Stimulated activated CD8-positive, alpha-beta memory T cell treated with anti-CD3 and anti-CD28 coated beads, Interleukin-15, amount 100 ng/mL, for 4 hours (primary cell): ENCODE measurements at places on chromosomes 7 and 10.

GRCh38 chr10:105328503-105329133, 687.5 kb downstream of the SORCS3 start:
- no peak for DNase-seq

DNA sequence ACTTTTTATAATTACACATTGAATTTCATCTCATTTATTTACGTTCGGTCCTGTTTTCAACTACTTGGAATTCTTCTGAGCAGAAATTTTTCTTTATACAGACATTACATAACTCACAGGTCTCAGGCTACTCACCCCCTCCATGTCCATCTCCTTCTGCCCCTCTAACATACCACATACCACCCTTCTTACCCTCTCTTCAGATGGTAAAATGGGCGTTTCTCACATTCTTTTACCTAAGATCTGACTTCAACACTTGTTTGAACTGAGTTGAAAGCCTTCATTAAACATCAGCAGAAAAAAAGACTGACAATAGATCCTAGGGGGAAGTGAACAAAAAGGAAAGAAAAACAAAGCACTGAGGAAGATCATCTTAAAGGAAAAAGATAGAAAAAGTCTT, 309.7 kb downstream of the CTNNA3 start:
- DNase-seq, result no peak

DNA sequence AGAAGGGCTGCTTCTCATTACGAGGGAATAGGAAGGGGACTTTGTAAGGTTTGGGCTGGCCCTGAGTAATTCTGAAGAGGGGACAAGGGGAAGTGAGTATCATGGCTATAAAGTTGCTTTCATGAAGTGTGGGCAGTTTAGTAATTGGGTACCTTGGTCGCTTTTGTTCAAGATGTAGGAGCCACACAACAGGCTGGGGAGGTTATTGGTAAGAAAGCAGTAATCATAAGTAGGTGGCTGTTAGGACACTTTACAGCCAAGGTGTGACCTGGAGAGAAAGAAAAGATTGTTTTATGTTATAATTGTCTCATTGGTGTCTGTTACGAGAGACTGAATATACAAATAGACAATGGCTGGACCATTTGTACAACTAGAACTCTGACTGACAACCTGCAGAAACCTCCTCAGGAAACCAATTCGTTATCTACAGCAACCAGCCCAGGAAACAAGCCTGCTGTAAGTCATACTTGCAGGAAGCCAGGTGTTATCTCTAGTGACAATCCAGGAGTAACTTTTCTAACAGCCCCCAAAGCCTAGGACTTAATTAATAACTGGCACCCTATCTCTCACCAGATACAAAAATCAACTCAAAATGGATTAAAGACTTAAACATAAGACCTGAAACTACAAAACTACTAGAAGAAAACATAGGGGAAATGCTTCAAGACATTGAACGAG, 5.0 kb upstream of the CCM2 start:
- no peak for DNase-seq

DNA sequence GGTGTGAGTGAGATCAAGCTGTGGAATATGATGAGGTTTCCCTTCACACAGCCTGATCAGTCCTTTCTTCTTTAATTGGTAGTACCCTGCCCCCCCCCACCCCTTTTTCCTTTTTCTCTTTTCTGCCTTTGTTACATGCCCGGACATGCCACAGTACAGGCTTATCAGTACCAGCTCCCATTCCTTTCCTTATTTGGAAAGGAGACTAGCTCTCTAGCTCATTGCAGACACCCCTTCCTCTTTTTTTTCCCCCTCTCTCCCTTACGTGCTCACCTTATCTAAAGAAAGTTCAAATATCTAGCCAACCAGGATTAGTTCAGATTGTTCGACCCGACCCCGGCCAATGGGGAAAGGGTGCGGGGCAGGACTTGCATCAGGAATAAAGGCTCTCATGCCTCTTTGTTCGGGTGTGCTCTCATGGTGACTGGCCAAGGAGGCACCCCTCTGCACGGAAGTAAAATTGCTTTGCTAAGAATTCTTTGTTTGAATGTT, 230.4 kb downstream of the ACTR3B start:
- DNase-seq, result no peak

DNA sequence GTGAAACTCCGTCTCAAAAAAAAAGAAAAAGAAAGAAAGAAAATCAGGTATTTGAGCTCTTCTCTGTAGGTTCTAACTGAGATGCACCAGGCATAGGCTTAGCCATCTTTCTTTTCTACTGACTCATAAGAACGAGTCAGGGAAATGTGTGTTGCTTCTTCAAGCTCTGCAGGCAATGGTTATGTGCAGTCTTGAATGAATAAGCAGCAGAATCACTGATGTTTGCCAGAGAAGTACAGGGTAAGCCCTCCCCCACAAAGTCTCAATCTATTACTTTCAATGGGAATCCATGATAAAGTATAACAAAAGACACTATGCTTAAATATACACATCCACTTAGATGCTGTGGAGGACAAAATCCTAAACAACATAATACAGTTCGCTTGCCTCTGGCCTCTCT, 239.2 kb downstream of the PARD3 start:
- no peak for DNase-seq

GRCh38 chr7:77484785-77485184, 52.3 kb upstream of the PTPN12 start:
- DNase-seq, result no peak

GRCh38 chr7:33250421-33250871, 121.1 kb downstream of the BBS9 start:
- DNase-seq, result no peak

- DNase-seq, result no peak
Measured at GRCh38 chr7:15593382-15593781, 31.6 kb upstream of the AGMO start.

- DNase-seq, result no peak
Measured at GRCh38 chr10:132848291-132848701, 62.3 kb upstream of the NKX6-2 start.

DNA sequence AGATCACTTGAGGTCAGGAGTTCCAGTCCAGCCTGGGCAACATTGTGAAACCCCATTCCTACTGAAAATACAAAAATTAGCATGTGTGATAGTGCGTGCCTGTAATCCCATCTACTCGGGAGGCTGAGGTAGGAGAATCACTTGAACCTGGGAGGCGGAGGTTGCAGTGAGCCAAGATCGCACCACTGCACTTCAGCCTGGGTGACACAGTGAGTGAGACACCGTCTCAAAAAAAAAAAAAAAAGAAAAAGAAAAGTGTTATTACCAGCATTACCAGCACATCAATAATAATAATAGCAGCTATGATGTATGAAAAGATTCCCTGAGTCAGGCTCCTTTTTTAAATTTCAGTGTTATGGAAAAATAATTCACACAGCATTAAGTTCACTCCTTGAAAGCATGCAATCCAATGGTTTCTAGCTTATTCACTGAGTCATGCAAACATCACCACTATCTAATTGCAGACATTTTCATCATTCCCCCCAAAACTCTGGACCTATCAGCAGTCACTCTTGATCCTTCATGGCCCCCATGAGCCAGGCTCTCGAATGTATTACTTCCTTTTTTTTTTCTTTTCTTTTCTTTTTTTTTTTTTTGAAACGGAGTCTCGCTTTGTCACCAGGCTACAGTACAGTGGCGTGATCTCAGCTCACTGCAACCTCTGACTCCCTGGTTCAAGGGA, 228.4 kb downstream of the FANK1 start:
- no peak for DNase-seq

DNA sequence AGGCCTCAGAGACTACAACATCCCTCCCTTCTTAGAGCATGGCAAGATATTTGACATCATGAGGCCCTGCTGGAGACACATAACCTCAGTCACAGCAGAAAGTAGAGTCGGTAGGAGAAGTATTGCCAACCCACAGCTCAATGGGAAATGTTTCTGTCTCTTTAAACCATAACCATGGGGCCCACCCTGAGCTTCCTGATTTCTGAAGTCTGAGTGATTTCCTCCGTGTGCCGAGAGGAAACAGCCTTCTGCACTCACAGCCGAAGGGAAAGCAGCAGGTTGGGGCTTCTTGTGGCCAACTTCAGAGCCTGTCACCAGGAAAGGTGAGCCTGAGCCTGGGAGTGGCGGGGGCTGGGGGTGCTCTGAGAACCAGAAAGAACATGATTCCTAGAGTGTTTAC, at the start of gene GIMAP1:
Gene GIMAP1 (plus strand): TSS at position 246 of the 400 bp plus-strand sequence. CDS start 2,435 bp downstream, outside the sequence.
- no peak for DNase-seq

DNA sequence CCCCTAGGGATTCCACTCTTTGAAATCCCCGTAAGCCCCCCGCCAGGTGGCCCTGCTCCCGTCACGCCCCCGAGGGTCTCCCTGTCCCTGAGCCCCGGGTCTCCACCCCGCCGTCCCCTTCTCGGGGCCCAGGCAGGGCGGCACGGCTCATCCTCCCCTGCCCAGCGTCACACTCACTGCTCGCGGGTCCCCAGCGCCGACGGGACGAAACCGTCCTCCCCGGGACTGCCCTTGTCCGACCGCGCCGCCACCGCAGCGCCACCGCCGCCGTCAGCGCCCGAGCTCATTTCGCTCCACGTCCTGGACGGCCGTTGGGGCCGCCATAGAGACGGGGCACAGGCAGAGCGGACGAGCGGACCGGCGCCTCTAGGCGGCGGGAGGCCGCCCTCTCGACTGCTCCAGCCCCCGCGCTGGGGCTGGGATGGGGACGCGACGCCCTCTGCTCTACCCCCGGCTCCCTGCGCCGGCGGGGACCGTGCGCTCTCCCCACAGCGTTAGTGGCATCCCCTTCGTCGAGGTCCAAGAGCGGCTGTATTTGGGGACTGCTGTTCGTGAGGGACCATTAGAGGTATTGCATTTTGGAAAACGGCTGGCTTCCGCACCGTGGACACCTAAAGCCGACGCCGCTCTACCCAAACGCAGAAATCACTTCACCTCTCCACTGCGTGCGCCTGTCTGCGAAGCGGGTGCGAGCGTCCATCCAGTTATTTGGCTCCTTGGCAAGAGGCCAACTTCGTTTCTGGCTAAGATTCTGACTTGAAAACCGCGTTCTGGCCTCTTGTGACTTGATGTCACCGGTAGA, at the start of gene EEF1AKMT2:
Gene EEF1AKMT2 (minus strand): TSS at position 341 of the 802 bp plus-strand sequence. CDS start 54 bp downstream, at position 287.
- peak; percentile 71 for DNase-seq

DNA sequence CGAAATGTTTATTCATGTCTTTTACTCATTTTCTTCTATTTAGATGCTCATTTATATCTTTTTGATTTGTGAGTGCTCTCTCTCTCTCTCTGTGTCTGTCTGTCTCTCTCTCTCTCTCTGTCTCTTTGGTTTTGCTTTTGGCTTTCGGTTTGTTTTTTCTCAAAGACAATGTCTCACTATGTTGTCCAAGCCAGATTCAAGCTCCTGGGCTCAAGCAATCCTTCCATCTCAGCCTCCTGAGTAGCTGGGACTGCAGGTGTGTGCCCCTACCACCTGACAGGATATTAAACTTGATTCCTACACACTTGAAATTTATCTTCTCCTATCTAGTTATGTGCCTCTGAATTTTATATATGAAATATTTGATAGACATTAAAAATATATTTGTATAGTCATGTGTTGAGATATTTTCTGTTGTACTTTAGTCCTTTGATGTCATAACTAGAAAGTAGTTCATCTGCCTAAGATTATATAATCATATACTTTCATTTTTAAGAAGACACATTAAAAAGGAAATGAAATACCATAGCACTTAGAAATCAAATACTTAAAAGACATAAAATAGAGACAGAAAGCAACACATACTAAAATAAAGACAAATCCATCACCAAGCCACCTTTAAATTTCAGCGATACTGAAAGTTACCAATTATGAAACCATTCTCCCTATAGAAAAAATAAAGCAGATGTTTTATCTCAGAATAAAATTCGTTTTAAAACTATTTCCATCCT, 68.1 kb upstream of the SFMBT2 start:
- no peak for DNase-seq

DNA sequence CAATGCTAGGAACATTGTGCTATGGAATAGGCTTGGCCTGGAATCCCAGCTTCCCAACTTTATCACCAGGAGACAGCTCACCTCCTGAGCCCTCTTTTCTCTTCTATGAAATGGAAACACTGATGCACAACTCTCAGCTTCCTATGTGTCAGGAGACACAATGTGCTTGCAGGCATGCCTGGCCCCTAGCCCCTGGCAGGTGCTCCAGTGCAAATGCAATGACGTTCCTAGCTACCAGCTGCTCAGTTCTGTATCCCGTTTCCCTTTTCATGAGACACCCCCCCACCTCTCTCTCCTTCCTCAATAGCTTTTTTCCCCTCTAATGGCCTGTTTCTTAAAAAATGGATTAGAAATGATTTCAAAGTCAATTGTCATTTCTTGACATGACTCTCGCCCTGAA, 30.7 kb downstream of the HABP2 start:
- no peak for DNase-seq

GRCh38 chr10:69496352-69497230, 45.3 kb downstream of the TSPAN15 start:
- DNase-seq, result no peak

DNA sequence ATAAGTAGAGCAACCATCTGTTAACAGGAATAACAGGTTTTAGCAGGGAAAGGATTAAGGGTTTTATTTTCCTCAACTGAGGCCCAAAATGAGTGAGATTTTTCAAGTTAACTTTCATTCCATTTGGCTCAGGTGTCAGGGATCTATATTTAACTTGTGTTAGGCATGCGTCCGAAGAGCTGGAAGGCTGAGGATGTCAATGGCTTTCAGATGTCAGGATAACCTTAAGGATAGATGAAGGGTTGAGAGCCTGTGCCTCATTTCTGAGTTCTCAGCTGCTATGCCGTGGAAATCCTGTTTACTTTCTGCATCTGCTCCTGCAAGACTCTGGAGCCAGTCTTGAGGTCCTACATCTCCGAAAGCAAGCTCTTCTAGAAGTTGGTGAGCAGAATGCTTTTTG, 36.4 kb upstream of the CD36 start:
- DNase-seq, result no peak

DNA sequence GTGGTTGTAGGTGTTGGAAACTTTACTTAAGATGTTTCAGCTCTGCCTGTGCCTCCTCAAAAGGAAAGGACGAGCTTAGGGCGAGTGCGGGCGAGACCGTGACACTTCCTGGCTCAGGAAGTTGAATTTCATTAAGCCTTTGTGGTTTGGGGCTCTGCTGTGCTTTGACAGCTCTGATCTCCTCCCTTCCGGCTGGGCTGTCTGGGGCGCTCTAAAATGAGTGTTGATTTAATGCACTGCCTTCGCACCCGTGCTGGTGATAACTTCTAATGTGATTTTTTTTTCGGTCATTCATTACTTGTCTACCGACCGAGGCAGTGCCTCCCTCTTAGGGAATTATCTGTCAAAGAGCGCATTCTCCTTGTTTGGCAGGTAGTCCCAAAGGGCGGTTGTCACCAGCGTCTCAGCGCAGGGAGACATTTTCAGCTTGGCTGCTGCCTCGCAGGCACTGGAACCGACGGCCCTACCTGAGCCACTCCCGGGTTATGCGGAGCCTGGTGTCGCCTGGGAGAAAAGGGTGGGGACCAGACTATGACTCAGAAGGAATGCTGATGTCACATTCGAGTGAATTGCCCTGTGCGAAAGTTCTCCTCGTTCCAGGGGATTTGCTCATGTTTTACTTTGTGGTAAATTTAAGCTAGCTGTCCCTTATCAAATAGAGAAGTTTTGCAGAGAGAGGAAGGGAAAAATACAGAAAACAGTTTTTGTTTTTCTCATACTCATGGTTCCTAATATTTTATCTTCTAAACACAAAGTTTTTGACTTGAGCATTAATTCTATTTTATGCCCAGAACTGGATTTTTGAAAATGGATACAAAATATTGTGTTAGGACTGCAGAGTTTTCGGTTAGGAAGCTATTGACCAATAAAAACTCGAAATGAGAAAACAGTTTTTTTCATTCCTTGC, 920 bp downstream of the TES start:
- peak; percentile 53 for DNase-seq

- DNase-seq, result no peak
Measured at GRCh38 chr7:93115796-93116195, 2.0 kb downstream of the SAMD9 start.
